Motor neuron (in vitro differentiated cells): ENCODE measurements at places on chromosomes 2 and 18.

DNA sequence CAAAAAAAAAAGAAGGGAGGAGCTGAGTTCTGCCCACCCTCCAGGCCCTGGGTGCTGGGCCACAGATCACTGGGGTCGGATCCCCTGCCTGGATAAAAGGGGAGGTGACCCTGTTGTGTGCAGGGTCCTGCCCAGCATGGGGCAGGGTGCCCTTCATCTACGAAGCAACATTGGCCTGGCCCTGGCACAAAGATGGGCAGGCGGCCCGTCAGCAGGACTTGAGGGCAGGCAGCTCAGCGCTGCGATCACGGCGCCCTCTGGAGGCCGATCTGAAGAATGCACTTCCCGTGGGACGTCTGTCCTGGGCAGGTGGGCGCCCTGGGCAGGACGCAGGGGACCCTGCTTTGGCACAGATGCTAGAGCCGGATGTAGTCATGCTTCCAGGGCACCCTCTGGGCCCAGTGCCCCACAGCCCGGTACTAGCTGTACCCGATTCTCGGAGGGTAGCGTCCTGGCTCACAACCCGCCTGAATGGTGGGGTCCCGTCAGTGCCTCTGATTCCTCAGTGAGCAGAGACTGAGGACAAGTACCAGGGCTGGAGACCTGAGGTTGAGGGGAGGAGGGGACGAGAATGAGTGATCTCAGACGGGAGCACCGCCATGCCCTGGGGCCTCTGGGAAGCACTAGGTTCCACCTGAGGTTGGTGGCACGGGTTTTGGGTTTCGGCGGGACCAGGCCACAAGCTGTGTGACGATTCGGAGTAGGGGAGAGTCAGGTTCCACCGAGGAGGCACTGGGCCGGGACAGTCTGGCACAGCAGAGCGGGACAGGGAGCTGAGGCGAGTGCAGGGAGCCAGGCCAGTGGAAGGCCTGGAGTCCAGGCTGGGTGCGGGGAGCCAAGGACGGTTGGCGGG lies 18.0 kb downstream of the ARID5A start:
- peak; percentile 66 for ATAC-seq

GRCh38 chr2:223049356-223049755 lies 2.6 kb upstream of the KCNE4 start:
- ATAC-seq: no peak

GRCh38 chr2:10493634-10494281 lies 45.6 kb upstream of the ODC1 start:
- peak; percentile 33 for ATAC-seq

DNA sequence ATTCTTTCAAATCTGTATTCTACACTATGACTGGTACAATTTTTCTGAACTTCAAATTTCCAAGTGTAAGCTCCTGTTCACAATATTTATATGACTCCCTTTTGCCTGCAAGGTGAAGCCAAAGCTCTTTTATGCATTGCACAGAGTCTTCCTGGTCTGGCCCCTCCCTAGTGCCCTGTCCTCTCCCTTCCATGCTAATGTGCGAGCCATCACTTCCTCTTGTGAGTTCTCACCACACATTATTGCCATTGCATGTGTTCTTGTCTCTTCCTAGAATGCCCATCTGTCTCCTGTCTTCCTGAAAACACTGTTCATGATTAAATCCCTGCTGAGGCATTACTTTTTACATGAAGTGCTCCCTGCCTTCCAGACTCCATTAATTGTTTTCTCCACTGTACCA lies 169.9 kb downstream of the MC4R start:
- peak; percentile 82 for ATAC-seq

GRCh38 chr2:35035883-35036282 lies 1319.7 kb upstream of the CRIM1 start:
- ATAC-seq: no peak

DNA sequence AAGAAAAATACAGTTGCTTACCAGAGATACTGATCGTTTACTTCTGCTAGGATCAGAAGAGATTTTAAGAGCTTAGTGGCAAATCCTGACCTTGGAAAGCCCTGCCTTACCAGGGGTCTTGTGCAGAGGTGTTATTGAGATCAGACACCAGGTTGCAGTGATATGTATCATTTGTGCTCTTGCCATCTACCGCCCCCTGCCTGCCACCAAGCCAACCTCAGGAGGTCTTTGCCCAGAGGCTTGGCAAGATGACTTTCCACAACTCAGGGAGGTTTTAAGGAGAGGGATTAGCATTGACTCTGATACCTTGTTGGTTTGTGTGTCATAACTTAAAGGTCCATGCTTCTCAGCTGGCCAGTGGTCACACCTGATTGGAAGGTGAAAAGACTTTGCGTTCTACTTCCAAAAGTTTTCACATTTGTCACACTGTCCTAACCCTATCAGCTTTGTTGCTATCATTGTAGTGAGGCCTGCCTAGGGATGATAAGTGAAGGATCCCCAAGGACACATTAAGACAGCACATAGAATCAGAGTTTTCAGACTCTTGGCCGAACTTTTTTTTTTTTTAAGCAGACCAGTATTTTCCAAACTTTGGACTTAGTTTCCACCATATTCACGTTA lies 46.2 kb upstream of the MGAT5 start:
- peak; percentile 83 for ATAC-seq

DNA sequence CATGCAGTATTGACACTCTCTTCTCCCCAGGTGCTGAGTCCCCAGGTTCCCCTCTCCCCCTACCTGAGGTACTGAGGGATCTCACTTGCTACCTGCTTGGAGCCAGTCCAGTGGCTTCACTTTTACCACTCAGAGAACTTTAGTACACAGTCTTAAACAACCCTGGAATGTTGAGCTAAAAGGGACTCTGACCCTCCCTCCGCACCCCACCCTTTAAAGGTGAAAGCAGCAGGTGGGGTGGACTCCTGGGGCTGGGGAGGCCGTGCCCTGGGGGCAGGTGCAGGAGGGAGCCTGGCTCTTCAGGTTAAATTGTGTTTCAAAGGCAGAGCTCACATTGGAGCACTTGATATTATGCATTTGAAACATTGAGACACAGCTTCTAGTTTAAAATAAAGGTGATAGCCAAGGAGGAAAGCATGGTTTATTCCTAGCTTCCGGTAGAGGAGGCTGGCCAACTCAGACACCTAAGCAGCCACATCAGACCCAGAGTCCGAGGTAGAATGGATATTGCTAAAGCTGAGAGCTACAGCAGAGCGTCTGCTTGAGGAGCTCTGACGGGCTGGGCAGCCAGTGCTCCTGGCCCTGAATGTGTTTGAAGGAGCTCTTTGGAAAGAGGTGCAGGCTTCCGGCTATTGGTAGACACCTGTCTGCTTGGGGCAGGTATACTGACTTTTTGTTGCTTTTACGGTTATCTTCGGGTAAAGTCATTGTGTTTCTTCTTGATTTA lies 196.4 kb downstream of the AGAP1 start:
- ATAC-seq: no peak

DNA sequence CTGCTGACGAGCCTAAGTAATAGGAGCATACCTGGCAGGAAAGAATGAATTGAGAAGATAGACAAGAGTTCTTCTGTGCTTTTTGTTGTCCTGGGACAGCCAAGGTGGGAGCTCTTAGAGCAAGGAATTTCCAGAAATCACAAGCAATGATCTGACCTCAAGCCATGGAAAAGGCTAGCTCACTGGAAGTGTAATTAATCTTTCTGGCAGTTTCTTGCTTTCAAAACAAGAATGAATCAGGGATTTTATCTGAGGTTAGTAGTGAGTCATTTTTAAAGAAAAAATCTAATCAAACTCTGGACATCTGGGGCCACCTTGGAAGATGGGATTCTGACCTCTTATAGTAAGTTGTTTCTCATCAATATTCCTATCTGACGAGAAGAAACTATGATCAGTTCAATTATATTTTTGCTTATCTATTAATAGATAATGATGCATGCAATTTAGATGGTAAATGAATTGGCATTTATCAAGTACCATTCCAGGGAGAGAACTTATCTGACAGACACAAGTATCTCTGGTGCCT lies 98.0 kb downstream of the ADCYAP1 start:
- ATAC-seq: peak; percentile 75

DNA sequence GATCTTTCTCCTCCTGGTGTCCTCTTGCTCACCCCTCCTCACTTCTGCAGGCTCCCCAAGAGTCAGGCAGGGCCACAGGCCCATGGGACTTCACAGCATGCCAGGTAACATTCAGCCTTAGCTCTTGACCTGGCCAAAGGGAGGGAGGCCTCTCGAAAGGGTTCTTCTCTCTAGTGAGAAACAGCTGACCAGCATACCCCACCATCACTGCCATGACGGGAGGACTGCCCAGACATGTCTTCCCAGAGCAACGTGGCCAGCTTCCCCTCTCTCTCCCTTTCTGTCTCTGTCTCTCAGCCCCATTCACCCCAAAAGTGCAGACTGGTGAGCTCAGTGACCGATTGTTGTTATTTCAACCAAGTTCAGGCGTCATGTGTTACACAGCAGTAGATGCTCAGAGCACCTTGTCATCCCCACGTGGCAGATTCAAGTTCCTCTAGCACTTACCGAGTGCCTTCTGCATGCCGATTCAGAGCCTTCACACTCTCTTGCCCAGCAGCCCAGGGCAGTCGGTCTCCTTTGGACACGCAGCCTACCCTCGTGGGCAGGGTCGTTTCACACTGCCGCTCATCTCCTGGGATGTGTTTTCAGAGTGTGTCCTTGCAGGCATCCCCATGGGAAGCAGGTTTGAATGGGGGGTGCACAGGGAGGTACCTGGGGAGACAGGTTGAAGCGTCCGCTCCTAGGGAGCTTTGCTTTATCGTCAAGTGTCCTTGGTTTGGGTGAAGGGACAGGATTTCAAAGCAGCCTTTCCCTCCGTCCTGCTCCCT lies 259.9 kb downstream of the NDUFA10 start:
- ATAC-seq: no peak

DNA sequence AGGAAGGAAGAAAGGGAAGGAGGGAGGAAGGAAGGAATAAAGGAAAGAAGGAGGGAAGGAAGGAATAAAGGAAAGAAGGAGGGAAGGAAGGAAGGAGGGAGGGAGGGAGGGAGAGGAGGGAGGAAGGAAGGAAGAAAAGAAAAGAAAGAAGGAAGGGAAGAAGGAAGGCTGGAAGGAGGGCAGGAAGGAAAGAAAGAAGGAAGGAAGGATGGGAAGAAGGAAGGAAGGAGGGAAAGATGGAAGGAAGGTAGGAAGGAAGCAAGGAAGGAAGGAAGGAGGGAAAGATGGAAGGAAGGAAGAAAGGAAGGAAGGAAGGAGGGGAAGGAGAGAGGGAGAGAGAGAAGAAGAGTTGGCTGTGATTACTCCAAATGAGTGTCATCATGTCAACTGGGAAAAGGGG lies 190.6 kb downstream of the ACKR3 start:
- ATAC-seq: no peak

GRCh38 chr2:218289639-218290315 lies 2.5 kb downstream of the TMBIM1 start:
- peak; percentile 13 for ATAC-seq

GRCh38 chr2:64751286-64752260 lies 97.9 kb upstream of the SERTAD2 start:
- ATAC-seq: peak; percentile 87

DNA sequence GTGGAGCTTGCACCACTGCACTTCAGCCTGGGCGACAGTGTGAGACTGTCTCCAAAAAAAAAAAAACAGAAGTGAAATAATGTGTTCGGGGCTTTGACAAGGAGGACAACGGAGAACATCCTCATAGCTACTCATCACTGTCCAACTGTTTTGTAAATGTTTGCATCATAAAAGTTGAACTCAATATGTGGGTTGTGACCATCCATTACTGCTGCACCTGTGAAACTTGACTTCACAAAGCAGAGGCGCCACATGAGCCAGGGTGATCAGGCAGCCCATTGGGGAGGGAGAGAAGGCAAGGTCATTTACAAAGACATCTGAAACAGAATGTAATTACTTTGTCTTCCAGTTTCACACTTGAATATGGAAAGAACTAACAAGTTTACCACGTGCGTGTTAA lies 61.6 kb downstream of the LAMA1 start:
- ATAC-seq: no peak

DNA sequence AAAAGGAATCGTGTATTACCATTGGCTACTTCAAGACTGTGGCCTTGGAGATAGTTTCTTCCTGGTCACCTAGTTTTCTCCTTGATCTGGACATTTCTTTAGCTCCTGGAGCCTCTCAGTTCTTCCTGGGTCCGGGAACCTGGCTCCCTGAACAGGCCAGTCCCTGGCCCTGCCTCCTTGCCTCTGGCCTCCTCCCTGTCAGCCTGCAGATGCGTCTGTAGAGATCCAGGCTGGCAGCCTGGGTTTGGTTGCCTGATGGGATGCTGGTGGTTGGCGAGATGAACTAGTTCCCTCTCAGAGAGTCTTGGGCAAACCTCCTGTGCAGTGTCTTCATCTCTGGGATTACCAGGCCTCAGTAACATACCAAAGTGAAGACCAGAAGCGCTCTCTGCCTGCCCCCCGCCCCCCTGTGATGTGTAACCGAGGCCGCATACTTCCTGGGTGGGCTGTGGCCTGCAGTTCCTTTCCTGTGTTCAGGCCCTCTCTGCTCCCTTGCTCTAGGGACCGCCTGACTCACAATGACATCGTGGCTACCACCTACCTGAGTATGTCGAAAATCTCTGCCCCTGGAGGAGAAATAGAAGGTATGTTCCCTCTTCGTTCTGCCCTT lies 85.4 kb downstream of the DYSF start:
- no peak for ATAC-seq
